ENCODE measurements at places on chromosomes 2 and 18. TPM values are rescaled to one million over a fixed set of nuclear protein-coding genes. Genes with fewer than 3 reads are reported as not detected.

PTPRM gene
- 2.8 TPM for total RNA-seq

FAP gene
- 0.29 TPM for total RNA-seq

PER2 gene
- total RNA-seq = 11.5 TPM

RIT2 gene
- total RNA-seq = not detected

ACADL gene
- total RNA-seq = not detected

BMP10 gene
- not detected for total RNA-seq

MRO gene
- total RNA-seq = not detected

VWA3B gene
- not detected for total RNA-seq

MEMO1 gene
- total RNA-seq = 56.6 TPM

RUFY4 gene
- total RNA-seq = 3.2 TPM

UGP2 gene
- total RNA-seq = 100 TPM

DNA sequence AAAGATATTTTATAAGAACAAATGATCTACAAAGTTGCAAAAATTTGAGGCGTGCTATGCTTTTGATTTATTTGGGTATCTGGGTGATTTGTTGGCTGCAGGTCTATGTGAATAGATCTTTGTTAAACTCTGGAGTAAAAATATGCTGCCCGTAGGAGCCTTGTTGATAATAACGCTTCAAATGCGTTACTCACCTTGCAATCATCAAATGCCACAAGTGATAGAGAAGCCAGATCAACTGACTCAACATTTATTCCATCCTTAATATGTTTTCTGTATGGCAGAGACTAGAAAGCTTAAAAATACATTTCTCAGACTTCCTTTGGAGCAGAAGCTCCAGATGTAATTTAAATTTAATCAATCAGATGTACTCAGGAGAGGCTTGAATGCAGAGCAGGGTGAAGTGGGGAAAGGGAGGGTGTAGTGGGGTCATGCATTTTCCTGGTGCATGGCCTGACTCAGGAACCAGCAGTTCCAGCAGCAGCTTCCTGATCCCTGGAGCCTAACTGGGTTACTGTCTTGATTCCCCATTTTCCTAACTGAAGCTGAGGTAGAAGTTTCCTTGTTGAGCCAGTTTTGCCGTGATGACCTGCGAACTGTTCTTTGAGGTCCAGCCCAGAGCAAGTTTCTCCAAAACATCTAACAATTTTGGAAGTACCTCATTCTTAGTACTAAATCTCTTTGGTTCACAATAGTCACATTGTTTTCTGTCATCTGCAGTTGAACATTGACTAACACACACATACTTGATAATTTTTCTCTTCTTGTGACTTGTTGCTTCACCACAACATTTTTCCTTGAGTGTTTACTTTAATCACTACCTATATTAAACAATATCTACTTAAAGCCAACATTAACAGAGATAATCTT lies 284.7 kb upstream of the CWC22 start:
- no peak for DNase-seq

DNA sequence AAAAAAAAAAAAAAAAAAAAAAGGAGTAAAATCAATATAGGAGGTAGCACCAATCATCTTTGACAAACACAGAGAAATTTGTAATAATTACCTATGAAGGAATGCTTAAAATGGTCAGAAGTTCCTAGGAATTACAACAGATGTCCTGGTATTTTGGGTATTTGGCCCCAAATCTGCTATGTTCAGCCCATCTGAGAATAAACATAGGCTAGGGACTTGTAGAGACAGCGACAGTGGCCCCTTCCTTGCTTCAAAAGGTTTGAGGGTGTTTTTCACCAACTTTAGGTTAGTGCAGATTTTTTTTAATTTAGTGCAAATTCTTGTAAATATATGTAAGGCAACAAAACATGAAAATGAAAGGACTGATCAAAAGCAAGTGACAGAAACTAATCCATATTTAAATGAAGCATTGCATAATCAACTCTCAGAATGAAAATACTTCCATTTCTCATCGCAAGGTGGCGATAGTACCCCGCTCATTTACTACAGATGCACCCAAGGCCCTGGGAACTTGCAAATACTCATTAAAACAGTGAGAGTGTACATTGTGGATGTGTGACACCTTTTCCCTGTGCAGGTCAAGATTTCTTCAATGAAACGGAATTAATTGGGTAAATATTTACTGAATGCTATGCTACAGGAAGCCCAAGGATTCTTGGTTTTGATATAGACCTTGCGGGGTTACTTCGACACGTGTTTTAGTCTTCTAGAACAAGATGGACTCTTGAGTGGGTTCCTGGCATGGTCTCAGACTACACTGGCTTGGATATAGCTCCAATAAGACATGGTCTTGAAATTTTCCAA lies 44.6 kb downstream of the FAM124B start:
- peak; percentile 66 for DNase-seq

- no peak for DNase-seq
These were observed 125.9 kb upstream of the NRP2 start for GRCh38 chr2:205556357-205556756.

GRCh38 chr2:19774805-19775176 lies 127.0 kb downstream of the TTC32 start:
- no peak for DNase-seq

DNA sequence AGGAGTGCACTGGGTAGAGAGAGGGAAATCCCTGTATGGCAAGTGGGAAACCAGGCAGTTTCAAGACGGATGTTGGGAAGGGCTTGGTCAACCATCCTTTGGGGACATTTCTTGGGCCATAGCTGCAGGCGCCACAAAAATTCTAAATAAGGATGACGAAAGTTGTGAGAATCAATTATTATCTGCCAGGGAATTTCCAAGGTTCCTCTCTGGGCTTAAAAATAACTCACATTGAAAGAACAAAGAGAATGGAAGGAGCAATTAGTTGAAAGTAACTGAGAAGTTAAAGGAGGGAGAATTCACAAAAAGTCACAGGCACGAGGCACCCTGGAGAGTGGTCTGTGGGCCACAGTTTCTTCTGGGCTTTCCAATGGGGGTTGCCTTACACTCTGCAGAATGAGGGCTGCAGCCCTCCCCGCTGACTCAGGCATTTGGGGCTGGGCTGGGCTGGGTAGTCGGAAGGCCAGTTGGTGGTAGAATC lies 195.7 kb downstream of the SMAD7 start:
- no peak for DNase-seq

DNA sequence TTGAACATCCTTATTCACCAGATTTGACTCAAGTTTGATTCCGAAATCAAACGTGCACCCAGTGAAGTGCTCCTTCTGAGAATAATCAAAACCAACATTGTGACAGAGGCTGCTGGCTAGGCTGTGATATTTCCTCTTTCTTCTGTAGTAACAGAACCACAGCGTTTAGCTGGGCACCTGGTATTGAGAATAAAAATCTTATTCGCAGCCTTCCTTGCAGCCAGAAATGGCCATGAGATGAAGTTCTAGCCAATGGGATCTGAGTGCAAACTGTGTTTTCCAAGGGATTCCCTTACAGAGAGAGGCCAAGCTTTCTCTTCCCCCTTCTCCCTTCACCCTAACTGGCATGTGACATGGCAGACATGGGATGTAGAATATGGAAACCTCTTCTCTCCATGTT lies 51.7 kb downstream of the TMEM163 start:
- DNase-seq = no peak

- peak; percentile 7 for DNase-seq
These were observed 162.1 kb downstream of the ZEB2 start for GRCh38 chr2:144357623-144358373.

GRCh38 chr2:68465081-68465916 lies 1.8 kb downstream of the FBXO48 start:
- DNase-seq = no peak

GRCh38 chr2:65655000-65655399 lies 222.6 kb upstream of the SPRED2 start:
- no peak for DNase-seq

GRCh38 chr2:126303113-126303512 lies 352.8 kb upstream of the GYPC start:
- DNase-seq = no peak

GRCh38 chr2:218662827-218663226 lies 3.3 kb downstream of the BCS1L start:
- DNase-seq = no peak

DNA sequence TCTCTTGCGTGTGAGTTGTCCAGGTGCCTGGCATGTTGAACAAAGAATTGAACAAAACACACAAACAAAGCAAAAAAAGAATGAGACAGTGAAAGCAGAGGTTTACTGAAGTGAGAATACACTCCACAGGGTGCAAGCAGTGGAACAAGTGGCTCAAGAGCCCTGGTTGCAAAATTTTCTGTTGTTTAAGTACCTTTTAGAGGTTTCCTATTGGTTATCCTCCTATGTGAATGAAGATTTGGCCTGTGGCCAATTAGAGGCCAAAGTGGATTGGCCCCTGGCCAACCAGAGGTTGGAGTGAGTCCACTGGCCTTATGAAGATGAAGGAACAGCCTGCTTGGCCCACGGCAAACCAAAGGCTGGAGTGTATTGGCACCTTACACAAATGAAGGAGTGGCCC lies 1188.5 kb upstream of the NRXN1 start:
- DNase-seq = no peak

- no peak for DNase-seq
These were observed 232.7 kb upstream of the COPS8 start for GRCh38 chr2:236852977-236853374.

- no peak for DNase-seq
These were observed 7.4 kb upstream of the NPC1 start for GRCh38 chr18:23593720-23594119.

DNA sequence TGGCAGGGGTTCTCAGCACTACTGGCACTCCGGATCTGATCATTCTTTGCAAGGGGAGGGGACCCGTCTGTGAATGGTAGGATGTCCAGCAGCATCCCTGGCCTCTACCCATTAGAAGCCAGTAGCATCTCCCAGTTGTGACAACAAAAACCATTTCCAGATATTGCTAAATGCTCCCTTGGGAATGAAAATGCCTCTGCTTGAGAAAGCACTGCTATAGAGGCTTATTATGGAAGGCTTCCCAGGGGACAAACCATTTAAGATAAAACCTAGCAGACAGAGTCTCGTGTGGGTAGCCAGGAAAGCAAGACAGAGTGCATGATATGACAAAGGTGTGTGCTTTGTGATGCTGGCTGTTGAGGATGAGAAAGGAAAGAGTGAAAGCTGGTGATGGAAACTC lies 273.7 kb downstream of the TMX3 start:
- no peak for DNase-seq

DNA sequence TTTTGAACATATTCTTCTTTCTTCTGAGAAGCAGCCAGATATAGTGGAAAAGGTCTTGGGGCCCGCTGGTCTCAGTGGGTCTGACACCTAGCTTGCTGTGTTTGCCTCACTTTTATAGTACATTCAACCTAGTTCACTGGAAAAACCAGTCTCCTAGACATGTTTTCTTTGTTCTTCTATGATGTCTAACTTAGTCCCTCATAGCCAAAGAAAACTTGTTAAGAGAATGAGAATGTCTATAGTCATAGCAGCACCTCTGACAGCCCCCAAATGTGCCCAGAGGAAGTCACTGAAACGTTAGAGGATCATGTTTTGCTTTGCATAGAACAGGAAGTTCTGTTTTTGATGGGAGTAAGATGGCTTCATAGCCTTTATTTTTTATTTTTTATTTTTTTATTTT lies 40.3 kb downstream of the TNFRSF11A start:
- DNase-seq = no peak

GRCh38 chr18:45384137-45384961 lies 230.9 kb upstream of the SLC14A2 start:
- peak; percentile 60 for DNase-seq

DNA sequence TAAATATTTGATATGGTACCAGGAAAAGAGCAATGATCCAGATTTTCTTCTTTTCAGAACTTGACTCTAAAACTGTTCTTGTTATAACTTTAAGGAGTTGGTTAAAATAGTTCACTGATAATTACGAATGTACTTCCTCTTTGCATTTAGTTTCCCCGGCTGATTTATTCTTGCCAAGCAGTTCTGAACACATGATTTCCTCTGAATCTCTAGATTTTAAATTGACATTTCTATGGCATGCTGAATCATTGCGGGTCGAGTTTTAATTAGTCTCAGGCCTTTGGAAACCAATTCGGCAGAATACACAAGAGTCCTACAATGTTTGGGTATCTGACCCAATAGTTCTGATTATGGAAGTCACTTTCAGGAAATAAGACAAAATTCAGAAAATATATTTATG lies 37.3 kb upstream of the DNAH7 start:
- no peak for DNase-seq

DNA sequence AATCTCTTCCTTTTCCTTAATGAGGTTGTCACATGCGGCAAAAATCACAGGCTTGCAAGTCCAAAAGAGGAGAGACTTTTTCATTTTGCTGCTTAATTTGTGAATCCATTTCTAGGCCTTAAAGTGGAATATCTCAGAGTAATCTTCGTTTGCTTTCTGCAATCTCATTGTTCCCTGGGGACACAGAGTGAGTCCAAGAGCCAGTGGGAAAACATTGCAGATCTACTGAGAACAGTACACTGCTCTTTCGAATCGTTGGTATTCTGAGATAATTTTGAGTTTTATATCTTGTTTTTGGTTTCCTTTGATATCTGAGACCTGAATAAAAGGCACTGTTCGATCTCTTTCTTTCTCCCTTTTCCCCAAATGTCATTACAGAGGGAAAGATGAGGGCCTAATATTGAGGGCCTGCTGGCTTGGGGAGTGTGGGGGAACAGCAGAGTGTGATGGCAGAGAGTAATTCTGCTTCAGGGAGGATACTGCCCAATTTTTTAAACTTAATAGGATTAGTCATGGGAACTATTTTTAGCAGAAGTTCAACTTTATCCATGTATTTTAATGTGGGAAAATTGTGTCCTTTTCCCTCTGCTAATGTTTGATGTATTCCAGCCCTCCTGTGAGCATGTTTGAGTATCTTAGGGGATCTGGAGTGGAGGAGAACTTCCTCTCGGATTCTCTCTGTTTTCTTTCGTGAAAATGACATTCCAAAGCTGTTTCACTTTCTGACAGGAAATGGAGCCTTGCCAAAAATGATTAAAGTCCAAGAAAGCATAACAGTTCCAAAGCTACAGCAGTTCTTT lies 418.2 kb upstream of the ZEB2 start:
- DNase-seq = no peak

DNA sequence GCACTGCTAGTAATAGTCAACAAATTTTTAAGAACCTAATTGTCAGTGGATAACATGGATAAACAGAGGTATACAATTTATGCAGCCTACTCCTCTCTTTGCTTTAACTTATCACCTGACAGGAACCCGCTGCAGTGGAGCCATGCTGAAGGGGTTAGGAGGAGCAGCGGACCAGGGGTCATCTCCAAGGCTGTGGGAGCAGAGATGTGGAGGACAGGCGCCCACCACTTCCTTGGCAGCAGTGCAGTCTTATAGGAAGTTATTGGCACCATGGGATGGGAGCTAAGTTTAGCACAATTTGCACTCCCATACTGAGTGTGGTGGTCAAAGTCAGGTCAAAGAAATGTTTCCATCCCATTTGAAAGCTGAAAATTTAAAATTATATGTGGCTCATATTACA lies 35.6 kb downstream of the HDLBP start:
- no peak for DNase-seq

DNA sequence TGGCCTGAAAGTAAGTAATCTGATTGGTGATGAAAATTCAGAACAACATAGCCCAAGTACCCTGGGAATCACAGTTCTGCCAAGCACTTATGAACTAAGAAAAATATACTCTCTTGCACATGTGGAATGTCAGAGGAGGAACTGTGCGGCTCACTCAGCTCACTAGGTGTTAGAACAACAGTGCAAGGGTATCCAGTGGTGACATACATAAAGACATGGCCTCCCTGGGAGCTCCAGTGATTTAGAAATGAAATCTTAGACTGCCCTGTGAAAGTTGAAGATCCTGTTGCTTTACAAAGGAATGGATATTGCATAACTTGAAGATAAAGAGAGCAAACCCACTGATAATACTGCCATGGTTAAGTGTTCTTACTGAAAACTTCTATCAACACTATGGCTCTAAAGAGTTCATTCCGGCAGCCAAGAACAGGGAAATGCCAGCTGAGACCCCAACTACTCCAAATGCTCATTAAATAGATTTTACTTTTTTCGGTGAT lies 246.2 kb downstream of the ARHGAP15 start:
- no peak for DNase-seq

All from activated naive CD4-positive, alpha-beta T cell treated with anti-CD3 and anti-CD28 coated beads, Interleukin-2, amount 50 U/mL, for 72 hours (primary cell).